ENCODE measurements at places on chromosomes 7 and 10. TPM values are rescaled to one million over a fixed set of nuclear protein-coding genes. Genes with fewer than 3 reads are reported as not detected.
A peak's percentile ranks its signal among the peaks of the same experiment; 100 is the strongest.

DNA sequence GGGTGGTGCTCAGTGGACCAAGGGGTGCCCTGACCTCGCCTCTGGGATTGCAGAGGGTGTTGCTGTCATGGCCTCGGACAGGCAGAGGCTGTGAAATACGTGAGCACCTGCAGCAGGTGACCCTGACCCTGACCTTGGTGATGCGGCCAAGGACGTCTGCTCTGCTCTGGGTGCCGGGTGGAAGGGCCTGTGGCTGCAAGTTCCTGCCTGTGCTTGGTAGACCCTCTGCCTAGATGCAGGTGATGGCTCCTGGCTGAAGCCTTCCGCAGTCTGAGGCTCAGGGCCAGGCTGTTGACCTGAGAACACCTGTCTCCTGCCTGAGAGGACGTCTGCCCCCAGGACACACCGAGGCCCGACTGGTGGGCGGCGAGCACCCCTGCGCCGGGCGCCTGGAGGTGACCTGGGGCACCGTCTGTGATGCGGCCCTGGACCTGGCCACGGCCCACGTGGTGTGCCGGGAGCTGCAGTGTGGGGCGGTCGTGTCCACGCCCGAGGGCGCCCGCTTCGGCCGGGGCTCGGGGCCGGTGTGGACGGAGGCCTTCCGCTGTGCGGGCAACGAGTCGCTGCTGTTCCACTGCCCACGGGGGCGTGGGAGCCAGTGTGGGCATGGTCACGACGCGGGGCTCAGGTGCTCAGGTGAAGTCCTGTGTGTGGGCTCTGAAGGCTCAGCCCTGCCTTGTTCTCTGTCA lies 4.4 kb downstream of the SCART1 start:
- H3K27me3 ChIP-seq = no peaks in the 10 kb centered on the region
- DNase-seq = no peak
- no peak overlapping the region for H3K4me3 ChIP-seq
- H3K36me3 ChIP-seq = no peaks in the 10 kb centered on the region
- H3K4me1 ChIP-seq = no peaks in the 10 kb centered on the region

- H3K27me3 ChIP-seq = no peaks in the 10 kb centered on the region
- DNase-seq = peak; percentile 74
- H3K36me3 ChIP-seq = no peaks in the 10 kb centered on the region
- no peak overlapping the region for H3K4me3 ChIP-seq
- H3K4me1 ChIP-seq = peaks cover 8% of the 10 kb centered on the region
Observed at GRCh38 chr10:92891885-92892690, 43.8 kb downstream of the EXOC6 start.

AS3MT gene
- 1.9 TPM for total RNA-seq

CAMK1D gene
- 29.7 TPM for total RNA-seq
